Large intestine (tissue), 12 donors: ENCODE measurements at places on chromosomes 2 and 18. TPM values are rescaled to one million over a fixed set of nuclear protein-coding genes. Genes with fewer than 3 reads are reported as not detected.

DNA sequence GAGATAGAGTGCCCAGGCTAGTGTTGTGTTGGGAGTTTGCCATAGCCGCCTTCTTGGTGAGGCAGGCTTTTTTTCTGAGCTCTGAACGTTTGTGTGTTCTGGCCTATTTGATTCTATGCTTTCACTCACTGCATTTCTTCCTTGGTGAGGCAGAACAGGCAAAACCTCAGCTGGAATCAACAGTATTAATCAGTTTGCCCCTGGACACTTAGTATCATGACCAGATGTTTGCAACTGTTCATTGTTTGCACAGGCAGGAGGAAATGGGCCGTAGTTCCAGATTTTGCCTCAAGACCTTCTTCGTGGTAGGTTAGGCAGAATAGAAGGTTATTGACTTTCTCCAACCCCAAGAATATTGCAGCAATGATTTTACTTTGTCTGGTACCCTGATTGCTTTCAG, 218.1 kb upstream of the RASGRP3 start:
- DNase-seq: no peak

GRCh38 chr2:189152483-189152882, 27.1 kb downstream of the COL5A2 start:
- DNase-seq: no peak

GRCh38 chr2:190318514-190318913, 1.1 kb downstream of the HIBCH start:
- DNase-seq: no peak

DNA sequence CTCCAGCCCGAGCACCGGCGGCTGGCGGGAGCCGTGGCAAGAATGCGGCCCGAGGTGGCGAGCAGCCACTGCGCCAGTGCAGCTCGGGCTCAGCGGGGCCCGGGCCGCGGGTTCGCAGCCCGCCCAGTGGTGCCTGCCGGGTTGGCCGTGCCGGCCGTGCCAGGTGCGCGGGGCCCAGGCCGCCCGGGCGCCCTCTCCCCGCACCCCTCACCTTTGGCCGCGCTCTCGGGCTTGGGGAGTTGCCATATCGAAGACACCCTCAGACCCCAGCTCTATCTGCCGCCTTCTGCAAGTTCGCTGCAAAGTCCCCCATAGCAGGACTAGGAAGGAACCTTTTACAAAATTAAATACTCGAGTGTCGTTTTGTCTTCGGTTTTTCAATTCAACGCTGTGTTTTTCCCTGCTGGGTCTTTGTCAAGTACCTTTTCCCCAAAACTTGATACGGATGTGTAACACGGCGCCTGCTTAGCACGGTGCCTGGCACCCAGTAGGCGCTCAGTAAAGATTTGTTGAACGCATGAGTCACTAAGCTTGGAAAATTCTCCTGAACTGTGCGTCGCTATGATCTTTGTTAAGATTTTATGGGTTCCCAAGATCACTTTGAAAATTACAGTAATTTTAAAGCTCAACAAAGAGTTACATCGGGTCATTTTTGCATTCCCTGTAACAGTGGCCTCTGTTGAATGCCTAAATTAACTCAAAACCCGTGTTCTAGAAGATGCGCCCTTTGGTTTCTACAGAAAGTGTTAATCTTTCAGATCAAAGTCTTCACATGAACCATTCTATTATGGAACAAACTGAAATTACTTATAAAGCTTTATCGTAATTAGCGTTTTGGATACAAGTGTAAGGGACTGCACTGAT, 750 bp downstream of the STRADB start:
- peak; percentile 74 for DNase-seq

DNA sequence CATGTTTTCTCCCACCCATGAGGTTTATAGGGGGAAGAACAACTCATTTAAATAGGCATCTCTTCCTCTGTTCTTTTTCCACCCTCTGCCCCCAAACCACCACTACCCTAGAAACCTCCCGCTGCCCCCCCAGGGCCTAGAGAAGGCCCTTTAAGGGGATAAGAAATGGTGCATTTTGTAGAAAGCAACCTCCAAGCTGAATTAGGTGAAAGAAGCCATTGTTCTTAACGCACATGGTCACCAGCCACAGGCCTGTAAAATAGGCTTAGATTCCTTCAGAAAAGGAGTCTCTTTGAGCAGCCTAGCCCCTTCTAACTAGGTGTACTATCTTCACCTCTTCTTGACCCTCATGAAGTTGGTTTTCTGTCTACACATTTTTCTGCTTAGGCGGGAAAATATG, 118.6 kb upstream of the SP5 start:
- DNase-seq: no peak

GRCh38 chr2:162175714-162176113, 23.7 kb upstream of the GCG start:
- DNase-seq: no peak

DNA sequence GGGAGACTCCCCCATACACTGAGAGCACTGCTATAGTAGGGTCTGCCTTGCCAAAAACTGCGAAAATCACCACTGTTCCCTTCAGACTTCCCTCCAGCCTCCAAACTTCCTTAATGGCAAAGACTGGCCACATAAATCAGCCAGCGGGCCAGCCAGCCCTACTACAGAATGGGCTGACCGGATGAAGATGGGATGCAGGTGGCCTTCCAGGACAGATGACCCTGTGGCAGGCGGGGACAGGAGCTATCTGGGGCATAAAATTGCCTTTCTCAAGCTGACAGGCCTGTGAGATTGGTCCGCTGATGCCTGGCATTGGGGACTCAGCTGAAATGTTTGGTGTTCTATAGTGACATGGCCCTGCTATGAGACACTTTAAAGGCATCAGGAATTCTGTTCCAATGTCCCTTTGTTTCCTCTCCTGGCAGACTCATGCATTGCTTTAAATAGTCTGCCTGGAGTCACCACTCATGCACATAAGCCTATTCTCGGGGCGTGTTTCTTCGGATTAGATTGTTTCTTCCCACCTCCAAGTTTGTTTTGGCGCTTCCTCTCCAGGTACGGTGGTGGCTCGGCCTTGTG, 135.9 kb downstream of the ALPK2 start:
- DNase-seq: no peak

GRCh38 chr2:29040552-29040951, 33.8 kb downstream of the PCARE start:
- no peak for DNase-seq

- no peak for DNase-seq
Measured at GRCh38 chr2:118697781-118698180, 149.7 kb downstream of the EN1 start.

DNA sequence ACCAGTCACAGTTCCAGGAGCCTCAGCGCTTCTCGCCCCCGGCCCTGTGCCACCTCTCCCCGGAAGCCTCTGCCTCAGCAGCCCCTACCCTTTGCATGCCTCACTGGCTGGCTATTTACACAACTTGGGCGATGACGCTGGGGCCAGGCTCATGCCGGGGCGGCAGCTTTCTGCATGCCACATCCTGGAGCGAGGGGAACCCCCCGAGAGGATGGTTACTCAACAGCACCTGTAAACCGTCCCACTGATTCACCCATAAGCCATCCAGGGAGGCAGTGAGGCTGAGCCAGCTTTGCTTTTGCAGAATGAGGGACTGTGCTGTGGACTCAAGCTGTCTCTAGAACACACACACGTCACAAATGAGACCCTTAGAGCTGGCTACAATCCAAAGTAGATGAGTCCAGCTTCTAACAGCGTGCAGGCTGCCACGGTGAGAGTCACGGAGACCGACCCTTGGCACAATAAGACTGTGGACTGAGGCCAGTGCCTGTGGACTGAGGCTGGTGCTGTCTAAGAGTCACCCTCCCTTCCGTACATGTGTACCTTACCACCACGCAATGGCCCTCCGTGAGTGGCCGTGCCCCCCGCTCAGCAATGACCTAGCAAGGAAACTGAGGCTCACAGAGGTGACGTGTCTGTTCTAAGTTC, 45.6 kb upstream of the ODC1 start:
- DNase-seq: peak; percentile 33

DNA sequence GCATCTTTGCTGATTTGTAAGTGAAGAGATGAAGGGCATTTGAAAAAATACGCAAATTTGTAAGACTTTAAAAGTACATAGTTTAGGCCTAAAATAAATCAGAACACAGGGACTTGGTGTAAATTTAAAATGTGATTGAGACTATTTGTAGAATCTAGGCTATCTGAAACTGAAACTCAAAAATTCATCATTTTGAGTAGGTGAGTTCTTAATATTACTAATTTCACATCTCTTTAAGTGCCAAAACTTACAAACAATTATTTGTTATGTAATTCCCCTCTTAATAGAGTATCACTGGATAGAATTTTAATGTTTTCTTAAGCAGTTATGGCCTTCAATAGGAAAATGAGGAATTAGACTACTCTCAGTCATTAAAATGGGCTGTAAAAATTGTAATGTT, 14.0 kb upstream of the HRH4 start:
- no peak for DNase-seq

DNA sequence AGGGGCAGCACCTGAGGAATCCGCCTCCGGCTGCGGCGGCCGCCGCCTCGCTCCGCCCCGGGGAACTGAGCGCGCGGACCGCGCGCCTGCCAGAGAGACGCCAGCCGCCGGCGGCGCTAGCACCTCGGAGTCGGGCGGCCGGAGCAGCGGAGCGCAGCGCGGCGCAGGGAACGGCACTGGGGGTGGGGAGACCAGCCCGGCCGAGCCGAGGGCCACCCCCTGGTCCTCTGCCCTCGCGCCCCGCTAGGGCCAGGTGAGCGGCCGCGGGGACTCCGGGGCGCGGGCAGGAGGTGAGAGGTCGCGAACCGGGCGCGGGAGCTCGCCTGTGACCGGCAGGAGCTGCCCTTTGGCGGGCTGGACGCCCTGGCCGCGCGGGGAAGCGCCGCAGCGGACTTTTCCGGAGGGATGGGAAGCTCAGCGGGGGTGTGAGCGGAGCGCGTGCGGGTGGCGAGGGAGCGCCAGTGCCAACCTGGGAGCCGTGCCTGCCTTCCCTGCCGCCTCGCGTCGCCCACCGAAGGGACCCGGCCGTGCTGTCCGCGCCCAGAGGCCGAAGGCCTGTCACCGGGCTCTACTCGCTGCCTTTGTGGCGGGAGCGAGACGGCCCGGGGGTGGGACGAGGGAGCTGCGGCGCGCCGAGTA, at the start of gene GREB1L:
Gene GREB1L, plus strand, starts transcription at position 92 of the 639 bp plus-strand sequence. CDS start 141,287 bp downstream, outside the sequence.
- DNase-seq: peak; percentile 82

DNA sequence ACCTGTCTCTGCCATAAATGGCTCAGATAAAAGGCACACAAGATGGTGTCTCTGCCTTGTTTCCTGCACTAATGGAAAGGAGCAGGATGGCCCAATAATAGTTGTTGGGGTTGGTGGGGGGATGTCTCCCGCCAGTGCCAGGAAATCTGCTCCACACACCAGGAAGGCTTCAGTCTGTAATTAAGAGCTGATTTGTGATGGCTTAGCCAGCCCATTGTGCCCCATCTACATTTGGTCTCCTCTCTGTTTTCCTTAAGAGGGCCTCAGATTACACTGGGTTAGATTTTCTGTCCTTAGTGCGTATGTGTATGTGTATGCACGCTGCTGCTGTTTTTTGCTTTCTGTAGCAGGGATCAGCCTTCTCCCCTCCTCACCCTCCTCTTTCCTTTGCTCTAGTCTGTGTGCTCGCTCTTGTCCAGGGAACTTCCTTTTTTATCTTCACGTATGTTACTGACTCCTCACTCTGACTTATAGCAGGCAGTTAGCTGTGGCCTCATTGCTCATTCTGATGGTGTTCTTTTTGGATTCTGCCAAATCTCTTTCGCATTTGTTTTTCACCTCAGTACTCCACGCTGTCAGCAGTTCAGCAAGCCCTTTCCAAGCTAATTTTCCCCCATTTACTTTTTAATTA, 33.4 kb upstream of the MGAT5 start:
- DNase-seq: no peak

DNA sequence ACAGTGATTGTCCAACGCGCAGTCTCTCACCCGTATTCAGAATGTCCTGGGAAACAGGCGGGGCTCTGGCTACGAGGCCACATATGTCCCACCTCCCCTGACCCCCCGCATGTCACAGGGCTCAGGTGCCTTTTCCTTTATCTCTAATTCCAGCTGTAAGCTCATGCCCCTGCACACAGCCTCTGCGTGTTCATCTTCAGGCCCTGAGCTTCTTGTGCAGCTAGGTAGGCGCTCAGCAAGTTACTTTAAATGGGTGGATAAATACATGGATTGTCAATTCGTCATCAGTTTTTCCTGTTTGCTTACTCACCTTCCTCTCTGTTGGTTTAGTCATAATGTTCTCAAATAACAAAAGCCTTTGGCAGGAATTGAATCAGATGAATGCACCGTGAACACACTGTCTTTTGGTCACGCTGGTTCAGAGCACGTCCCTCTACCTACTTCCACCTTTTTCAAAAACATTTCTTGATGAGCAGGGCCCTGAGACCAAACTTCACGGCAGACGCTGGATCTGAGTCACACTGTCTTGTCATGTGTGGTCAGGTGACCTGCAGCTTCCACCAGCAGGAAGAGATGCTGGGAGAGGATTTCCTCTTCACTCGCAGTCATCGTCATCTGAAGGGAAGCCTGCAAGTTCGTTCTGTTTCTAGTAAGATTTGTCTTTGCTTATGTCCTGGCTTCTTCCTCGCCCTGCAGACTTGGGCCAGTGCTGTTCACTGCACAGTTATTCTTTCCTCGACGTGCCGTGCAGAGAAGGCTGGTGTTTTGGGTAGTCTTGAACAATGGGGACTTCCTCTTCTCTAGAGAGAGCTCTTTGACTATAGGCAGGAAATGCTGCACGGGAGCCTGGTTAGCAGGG, 138.1 kb downstream of the PTGR3 start:
- DNase-seq: peak; percentile 48

DNA sequence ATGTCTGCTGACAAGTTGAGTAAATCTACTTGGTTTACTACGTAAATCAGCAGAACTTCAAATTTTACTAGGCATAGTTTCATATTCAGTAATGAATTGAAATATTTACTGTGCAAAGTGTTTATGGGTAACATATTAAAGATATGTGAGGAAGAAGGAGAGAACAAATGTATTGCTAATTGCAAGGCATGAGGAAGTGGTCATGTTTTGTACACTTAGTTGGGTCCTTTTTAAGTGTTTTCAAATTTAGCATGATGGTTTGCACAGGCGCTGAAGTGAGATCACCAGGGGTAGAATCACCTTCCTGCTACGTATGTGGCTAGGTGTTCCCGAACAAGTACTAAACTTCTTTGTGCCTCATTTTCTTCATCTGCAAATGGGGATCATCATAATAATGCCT, 1534.4 kb downstream of the LRP1B start:
- no peak for DNase-seq

DNA sequence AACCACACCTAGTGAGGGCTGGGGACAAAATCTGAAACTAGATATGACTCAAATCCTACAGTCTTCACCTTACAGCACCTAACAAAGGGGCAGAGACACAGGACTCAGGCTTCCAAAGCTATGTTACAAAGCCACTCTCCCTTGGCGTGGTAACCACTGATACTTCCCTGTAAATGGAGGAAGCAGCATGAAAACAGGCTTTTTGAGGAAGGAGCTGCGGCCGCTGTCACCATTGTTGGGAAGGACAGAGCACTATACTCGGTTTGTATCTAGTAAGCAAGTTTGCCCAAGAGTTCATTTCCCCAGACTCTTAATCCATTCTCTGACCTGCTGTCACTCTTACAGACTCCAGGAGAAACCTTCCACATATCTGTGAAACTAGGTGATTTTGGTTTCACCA, 60.3 kb downstream of the LONRF2 start:
- DNase-seq: no peak

Gene EVA1A
- 10.0 TPM for polyA plus RNA-seq

Gene SPC25
- 7.4 TPM for polyA plus RNA-seq

Gene NETO1
- polyA plus RNA-seq: 0.03 TPM

Gene ANKZF1
- 65.8 TPM for polyA plus RNA-seq

Gene SH3BP4
- polyA plus RNA-seq: 27.7 TPM

Gene RAB6C
- 0.21 TPM for polyA plus RNA-seq

Gene MROH2A
- polyA plus RNA-seq: 0.16 TPM

Gene NCKAP5
- 4.3 TPM for polyA plus RNA-seq

Gene HOXD8
- 4.0 TPM for polyA plus RNA-seq

Gene CIDEA
- not detected for polyA plus RNA-seq

Gene ERMN
- 0.57 TPM for polyA plus RNA-seq

Gene CD302
- polyA plus RNA-seq: 42.7 TPM

Gene PLCL1
- 3.3 TPM for polyA plus RNA-seq

Gene ZAP70
- polyA plus RNA-seq: 5.1 TPM
